NCI-H2107 (cell line): ENCODE measurements at places on chromosomes 16 and 17.

- no peak for DNase-seq
These were observed 2230.4 kb downstream of the TP53TG3F start for GRCh38 chr16:35689764-35690163.

- DNase-seq: no peak
These were observed 74.0 kb downstream of the CMC2 start for GRCh38 chr16:80932708-80933095.

DNA sequence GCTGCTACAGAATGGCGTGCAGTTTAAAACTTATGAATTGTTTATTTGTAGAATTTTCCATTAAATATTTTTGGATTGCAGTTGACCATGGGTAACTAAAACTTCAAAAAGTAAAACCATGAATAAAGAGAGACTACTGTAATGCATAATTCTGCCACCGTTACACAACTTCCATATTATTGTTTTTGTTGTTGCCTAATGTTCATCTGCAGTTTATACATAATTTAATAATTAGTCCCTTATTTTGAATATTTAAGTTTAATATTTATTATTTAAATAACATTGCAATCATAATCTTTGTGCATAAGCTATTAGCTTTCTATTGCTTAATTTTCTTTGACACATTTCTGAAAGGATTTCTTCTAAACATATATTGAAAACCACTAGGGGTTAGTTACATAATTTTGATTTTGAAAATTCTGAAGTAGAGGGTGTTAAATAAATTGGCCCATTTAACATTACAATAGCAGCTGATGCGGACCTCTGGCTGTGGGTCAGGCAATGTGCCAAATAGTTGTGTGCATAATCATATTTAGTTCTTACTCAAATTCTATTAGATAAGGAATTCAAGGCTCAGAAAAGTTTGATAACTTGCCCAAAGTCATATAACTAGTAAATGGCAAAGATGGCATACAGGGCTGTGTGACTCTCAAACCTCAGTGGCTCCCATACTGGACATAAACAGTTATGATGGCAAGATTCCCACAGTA, 31.1 kb downstream of the PPM1E start:
- DNase-seq: no peak

- DNase-seq: no peak
These were observed 3.3 kb upstream of the NOTUM start for GRCh38 chr17:81964081-81964849.

DNA sequence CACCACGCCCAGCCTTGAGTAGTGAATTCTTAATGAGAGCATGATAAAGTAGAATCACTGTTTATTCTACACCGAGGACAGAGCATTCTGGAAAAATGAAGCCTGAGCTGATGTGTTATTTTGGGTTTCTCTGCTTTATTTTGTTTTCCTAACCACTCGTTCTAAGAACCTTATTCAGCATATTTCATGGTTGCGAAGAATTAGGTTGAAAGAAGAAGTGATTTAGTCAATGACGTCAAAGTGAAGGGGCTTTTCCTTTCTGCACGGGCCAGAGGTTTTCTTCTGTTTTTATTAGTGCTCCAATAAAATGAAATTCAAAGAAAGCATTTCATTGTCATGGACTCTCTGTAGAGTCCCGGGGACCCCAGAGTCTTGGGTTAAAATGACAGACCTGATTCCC, 178.5 kb downstream of the MAF start:
- DNase-seq: no peak

DNA sequence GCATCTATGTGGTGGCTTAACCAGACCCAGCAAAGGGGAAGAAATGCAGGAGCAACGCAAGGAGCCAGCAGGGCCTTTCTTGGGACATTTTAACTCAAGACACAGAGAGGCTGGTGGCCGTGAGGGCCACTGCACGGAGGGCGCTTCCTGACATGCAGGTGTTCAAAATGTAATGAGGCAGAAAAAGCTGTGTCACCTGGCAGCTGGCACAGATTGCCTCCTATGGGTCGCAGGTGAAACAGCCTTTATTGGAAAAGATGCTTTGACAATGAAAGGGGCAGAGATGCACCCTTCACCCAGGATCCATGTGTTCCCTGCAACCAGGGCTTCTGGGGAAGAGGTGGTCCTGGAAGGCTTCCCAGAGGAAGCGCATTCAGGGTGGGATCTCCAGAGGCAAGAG, 219.3 kb downstream of the XYLT1 start:
- no peak for DNase-seq

- no peak for DNase-seq
These were observed 76.3 kb downstream of the USP32 start for GRCh38 chr17:60315650-60316049.

DNA sequence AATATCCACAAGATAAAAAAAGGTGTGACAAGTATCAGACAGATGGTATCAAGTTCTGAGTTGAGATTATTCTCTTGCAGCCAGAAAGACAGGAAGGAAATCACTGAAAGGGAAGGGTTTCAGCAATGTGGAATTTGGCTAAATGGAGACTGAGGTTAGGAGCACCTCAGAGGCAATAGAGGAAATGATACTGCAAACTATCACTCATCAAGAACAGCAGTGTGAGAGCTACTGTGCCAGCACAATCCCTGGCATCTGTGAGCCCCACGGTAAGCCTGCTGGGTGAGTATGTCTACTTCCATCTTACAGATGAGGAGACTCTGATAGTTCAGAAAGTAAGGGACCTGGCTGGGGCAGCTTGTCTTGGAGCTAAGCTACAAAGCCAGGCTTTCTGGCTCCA, 162.0 kb downstream of the SALL1 start:
- DNase-seq: no peak

DNA sequence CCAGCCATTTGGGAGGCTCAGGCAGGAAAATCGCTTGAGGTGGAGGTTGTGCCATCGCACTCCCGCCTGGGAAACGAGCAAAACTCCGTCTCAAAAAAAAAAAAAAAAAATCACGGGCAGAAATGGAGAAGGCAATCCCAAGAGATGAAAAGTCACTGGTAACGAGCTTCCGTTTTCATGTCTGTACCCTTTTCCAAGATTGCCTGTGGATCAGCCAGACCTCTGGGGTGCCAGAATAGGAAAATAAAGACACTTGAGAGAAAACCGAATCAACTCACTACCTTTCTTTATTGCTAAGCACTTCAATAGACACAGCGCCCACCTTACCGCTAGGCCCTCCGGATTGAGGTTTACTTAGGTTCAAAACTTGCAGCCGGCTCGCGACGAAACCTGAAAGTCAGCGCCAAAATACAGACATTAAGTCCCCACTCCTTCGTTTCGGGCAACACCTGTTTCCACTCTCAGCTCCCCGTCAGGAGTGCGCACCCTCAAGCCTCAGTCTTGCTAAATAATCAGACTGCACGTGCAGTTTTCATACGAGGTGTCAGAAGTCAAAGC, 970 bp upstream of the TRAF7 start:
- DNase-seq: no peak

DNA sequence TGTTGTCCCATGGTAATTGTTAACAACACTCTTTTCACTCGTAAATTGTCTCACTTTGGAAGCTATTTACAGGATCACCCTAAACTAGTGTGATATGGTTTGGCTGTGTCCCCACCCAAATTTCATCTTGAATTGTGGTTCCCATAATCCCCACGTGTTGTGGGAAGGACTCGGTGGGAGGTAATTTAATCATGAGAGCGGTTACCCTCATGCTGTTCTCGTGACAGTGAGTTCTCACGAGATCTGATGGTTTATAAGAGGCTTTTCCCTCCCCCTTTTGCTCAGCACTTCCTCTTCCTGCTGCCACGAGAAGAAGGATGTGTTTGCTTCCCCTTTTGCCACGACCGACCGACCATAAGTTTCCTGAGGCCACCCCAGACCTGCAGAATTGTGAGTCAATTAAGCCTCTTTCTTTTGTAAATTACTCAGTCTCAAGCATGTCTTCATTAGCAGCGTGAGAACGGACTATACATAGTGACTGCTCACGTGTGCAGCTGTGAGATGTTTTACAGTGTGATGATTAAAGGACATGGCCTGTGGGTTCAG, 34.4 kb downstream of the DNAH3 start:
- DNase-seq: no peak

DNA sequence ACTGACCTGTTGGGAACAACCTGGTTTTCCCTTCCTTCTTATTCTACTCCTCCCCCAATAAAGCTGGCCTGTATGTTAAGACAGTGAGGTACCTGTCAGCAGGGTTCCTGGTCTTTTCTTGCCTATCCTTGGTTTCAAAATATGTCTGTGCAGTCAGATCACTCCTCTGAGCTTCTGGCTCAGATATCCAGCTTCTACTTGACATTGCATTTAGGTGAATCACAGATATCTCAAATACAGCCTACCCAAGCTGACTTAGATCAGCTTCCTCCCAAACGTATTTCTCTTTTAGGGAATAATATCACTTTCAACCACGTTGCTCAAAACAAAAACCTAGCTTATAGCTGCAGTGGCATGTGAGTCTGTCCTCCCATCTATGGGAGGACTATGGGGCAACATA, 48.7 kb downstream of the TEX14 start:
- no peak for DNase-seq
